ENCODE measurements at places on chromosomes 16 and 17. TPM values are rescaled to one million over a fixed set of nuclear protein-coding genes. Genes with fewer than 3 reads are reported as not detected.

GRCh38 chr16:50708373-50709060 is 15.1 kb downstream of the NOD2 start:
- DNase-seq, result no peak

GRCh38 chr17:48840441-48840840 is 9.6 kb downstream of the CALCOCO2 start:
- no peak for DNase-seq

GRCh38 chr16:25108054-25108453 is 3.5 kb upstream of the LCMT1 start:
- peak; percentile 82 for DNase-seq

DNA sequence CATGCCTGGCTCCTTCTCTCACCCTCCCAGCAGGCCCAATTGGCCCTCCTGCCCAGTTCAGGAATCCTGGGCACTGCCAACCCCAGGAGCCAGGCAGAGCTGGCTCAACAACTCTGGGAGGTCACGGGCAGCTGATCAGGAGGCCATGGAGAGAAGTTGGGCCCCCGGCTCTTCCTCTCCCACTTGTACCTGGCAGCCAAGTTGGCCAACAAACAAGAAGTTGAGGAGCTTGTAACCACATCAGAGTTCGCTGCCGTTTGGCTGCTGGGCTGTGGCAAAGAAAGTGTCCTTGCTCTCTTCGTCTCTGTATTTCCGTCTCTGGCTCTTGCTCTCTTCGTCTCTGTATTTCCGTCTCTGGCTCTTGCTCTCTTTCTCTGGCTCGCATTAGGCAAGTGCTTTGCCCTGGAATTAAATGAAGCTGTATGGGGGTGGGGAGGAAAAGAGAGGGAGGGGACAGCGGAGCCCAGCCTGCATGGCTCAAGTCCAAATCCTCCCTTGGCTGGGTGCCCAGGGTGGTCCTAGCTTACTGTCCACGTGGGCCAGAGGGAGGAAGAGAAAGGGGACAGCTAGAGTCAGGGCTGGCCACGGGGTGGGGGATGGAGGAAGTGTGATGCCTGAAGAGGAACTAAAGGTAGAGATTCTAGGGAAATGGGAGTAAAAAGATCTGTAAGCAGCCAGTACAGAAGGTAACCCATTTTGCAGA is 7.8 kb upstream of the TMEM132E start:
- no peak for DNase-seq

- no peak for DNase-seq
These were observed 158.5 kb downstream of the PPM1E start for GRCh38 chr17:58913971-58914769.

DNA sequence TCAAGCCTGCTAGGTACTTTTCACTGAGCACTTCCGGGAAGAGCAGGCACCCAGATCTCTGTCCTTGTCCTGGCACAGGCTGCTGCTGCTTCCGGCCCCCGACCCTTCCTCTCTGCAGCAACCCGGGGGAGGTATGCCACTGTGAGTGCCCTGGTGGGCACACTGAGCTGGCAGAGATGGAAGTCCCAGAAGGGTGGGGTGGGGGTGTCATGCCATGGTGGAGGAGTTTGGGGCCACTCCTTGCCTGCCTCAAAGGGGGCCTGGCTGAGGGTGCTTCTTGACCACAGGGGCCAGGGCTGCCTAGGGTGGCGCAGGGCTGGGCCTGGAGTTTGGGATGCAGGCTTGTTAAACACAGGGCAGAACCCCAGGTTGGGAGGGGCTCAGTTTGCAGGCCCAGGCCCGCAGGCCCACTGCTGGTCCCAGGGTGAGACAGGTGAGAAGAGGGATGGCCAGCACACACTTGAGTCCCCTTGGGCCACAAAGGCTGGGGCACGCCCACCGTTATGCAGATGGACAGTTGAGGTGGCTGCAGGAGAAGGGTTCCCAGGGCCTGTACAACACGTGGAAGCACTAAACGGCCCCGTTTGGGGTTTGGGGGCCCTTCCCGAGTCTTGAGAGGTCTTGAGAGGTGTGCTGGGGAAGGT is 8.7 kb downstream of the TMEM235 start:
- DNase-seq, result no peak

DNA sequence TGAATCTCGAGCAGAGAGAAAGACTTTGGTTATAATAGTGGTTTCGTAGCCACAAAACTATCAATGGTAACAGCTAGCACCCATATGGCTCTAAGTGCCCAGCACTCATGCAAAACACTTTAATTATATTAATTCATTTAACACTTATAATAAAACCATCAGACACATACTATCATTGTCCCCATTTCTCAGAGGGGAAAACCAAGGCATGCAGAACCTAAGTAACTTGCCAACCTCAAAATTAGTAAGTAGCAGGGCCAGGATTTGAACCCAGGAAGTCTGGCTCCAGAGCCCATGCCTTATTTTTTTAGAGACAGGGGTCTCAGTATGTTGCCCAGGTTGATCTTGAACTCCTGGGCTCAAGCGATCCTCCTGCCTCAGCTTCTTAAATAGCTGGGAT is 145.6 kb upstream of the HS3ST2 start:
- no peak for DNase-seq

DNA sequence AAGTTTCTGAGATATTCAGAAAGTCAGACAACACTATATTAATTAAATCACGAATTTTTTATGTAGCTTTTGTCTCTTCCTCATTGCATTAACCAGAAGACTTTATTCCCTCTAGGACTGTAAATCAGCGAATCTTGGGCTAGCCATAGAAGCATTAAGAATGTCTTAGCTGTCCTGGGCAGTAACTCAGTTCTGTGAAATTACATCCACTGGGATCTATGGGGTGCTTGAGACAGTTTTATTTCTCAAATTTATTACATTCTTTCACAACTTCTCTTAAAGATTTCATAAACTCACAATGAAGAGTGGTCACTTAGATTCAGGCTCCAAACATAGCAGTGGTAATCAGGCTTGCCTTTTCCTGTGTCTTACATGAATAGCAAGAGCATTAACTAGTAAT is 1153.4 kb downstream of the CDH8 start:
- DNase-seq, result no peak

DNA sequence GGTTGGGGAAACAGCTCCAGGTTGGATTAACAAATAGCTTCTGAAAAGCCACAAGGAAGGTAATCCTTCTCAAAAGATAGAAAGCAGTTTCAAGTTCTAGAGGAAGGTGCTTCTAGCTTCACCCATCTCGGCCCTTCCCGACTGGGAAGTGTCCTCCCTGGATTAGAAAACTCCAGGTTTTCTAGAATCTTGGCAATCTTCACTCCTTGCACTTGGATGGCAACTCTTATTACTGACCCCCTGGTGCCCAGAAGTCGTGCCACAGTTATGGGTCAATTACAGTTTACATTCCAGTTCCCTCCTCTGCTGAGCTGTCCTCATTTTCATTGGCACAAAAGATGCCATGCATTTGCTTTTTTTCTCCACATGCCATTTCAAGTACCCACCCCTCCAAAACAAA is 65.6 kb downstream of the SMG6 start:
- DNase-seq, result no peak

- DNase-seq, result no peak
These were observed 1.6 kb upstream of the CCL14 start for GRCh38 chr17:35988164-35988563.

GRCh38 chr16:50941681-50942080 is 199.8 kb downstream of the CYLD start:
- DNase-seq, result no peak

DNA sequence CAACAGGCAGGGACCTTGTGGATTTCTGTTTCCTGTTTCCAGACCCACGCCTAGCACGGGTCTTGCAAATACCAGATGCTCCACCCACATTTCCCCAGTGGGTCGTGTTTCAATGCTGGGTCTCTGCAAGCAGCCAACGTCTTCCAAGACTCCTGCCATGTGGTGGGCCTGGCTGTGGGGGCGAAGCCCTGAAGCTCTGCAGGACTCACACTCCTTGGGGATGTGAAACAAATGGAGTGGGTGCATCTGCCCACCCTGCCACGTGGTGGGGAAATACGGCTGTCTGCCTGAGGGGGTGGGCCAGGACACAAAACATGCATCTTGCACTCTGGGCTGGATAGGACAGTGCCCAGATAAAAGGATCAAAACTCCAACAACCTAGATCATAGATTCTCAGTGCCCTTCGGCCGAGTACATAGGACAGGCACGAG is 32.6 kb downstream of the FA2H start:
- DNase-seq, result peak; percentile 62

- peak; percentile 11 for DNase-seq
These were observed 142.9 kb downstream of the RAB11FIP4 start for GRCh38 chr17:31534223-31534888.

Gene LHX1
- not detected for polyA plus RNA-seq

Gene SLC35G6
- not detected for polyA plus RNA-seq

Gene C16orf92
- not detected for polyA plus RNA-seq

Gene RAD51D
- 4.0 TPM for polyA plus RNA-seq

DNA sequence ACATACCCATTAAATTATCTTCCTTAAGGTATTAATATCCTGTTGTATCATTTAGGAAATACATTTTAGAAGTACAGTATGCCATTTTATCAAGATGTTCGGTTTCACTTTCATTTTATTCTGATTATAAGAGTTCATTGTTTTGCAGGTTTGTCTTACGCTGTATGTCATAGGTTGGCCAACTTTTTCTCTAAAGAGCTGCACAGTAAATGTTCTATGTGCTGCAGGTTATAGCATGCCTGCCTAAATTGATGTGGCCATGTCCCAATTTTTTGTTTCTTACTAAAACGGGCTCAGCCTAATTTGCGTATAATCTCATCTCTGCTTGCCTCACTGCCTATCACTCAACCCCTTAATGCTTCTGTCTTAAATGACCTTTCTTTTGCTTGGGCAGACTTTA is 126.4 kb downstream of the USP22 start:
- no peak for DNase-seq

- DNase-seq, result no peak
These were observed 19.5 kb upstream of the CSNK2A2 start for GRCh38 chr16:58217311-58217925.

Gene SLC5A11
- 0.22 TPM for polyA plus RNA-seq

DNA sequence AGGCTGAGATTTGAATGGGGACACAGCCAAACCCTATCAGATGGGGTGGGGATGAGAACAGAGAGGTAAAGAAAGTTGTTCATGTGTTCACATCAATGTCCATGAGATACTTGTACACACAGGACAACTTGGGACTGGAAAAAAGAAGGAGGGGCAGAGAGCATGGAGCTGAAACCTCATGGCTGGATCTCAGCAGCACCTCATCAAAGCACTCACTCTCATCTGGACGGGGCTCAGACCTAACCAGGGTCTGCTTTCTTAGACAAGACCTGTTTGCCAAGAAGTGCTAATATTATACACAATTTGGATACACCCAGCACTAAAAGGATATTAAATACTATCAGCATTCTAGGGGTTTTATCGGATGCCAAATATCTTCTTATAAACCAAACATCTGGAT is 399.8 kb downstream of the SLC39A11 start:
- DNase-seq, result no peak

DNA sequence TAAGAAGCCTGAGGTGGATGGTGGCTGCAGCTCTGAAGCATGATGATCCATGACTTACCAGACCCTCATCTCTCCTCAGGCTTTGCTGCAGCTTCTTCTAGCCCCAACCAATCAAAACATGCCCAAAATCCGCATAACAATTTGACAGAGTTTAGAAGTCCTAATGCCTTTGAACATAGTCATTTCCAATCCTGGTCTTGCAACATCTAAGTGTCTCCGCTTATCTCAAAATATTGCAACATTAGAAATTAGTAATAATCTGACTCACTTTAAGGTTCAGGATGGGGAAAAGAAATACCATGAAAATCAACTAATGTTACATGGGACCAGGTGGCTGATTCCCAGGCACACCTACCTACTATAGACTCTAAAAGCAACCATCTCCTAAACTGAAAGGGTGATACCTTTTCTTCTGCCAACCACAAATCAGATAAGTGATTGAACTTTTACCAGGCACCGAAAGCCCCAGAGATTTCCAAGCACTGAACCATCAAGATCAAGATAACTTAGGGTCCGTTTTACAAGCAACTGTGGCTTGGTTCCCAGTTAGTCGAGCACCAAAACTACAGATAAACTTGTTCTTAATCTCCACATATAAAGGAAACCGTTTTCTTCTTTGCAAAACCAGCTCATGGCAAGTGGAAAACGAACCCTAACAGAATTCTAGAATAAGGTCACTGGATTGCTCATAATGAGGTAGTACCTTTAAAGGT is 14.0 kb downstream of the ERN1 start:
- no peak for DNase-seq

- no peak for DNase-seq
These were observed 108.4 kb downstream of the SYCE1L start for GRCh38 chr16:77307426-77308162.

DNA sequence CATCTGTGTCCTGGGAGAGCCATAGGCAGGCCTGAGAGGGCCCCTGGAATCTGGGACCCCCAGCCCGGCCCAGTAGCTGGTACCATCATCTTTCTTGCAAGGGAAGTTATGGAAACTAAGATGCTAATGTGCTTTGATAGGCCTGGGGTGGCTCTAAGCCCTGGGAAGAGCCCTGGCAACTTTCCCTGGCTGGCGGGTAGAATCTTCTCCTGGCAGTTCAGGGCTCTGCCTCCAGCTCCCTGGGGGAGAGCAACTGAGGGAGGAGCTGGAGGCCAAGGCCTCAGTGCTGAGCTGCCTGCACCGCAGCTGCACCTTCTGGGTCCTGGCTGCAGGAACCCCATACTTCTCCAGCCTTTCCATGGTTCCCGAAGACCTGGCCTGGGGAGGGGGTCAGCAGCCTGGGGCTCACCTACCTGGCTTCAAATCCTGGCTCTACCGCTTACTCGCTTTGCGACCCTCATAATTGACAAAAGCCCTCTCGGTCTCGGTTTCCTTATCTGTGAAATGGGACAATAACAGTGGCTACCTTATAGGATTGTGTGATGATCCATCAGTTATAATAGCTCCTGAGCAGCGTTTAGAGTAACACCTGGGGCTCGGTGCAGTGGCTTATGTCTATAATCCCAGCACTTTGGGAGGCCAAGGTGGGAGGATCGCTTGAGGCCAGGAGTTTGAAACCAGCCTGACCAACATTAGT is 333.7 kb downstream of the SEC14L1 start:
- no peak for DNase-seq

Gene LITAFD
- not detected for polyA plus RNA-seq

DNA sequence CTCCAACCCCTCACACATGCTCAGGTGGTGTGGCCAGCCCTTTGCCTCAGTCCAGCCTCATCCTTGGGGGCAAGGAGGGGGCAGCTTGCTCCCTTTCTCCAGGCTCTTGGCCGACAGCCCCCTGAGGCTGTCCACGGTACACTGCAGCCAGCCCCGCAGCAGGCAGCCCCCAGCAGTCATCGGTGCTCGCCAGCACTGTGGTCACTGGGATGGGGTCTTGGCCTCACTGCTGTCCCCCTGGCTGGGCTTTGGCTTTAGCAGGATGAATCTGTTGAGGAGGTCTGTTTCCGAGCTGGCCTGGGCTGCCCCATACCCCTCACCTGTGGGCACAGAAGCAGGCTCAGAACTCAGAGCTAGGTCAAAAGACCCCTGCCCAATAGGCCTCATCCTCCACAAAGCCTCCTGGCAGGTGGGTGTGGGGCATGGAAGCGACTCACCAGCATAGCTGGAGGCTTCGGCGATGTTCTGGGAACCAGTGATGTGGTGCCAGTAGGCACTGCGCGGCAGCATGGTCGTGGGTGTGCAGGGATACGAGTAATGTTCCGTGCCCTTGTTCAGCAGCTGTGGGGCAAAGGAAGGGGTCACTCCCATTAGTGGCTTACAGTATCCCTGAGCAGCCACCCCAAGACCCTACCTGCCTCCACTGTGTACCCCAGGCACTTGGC is 10.8 kb downstream of the POLR2C start:
- DNase-seq, result peak; percentile 68

Gene EXOC3L1
- polyA plus RNA-seq, result 113 TPM

- no peak for DNase-seq
These were observed 3.1 kb downstream of the NME2 start for GRCh38 chr17:51169340-51169739.

GRCh38 chr16:4800290-4801041 is 2.0 kb downstream of the ROGDI start:
- peak; percentile 91 for DNase-seq

Data from spleen (tissue), 13 donors.